ENCODE measurements at places on chromosomes 6 and 20.

DNA sequence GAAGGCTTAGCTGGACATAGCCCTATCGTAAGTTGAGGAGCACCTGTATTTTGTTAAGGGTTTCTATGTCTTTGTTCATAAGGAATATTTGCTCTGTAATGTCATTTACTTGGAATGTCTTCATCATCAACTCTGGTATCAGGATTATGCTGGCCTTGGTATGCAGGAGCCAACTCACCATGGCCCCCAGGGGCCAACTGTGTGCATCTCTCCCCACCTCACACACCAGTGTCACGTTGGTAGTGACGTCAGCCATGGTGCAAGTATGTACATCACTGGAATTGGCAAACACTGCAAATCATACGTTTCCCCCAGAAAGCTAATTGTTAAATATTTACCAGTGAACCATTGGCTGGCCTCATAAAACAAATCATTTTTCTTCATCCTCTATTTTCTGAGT, 70.8 kb downstream of the YTHDF1 start:
- no peak overlapping the region for H3K27ac ChIP-seq
- peaks cover 40% of the 10 kb centered on the region for H3K27me3 ChIP-seq
- DNase-seq, result no peak
- H3K4me3 ChIP-seq, result no peak overlapping the region

DNA sequence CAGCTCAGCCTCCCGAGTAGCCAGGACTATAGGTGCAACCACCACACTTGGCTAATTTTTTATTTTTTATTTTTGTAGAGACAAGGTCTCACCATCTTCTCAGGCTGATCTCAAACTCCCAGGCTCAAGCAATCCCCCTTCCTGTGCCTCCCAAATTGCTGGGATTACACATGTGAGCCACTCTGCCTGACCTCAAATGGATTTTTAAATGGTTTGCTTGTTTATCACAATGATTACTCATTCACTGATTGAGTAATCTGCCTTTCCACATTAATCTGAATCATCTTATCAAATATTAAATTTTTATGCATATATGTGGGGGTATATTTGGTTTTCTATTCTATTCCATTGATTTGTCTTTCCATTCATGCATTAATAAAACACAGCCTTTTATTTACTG, 9.4 kb upstream of the KHDC1L start:
- DNase-seq, result no peak
- H3K27me3 ChIP-seq, result no peaks in the 10 kb centered on the region
- H3K36me3 ChIP-seq, result no peaks in the 10 kb centered on the region
- H3K4me1 ChIP-seq, result peaks cover 6% of the 10 kb centered on the region
- no peak overlapping the region for H3K4me3 ChIP-seq

GRCh38 chr6:98574984-98575383, 259.4 kb upstream of the POU3F2 start:
- no peaks in the 10 kb centered on the region for H3K27me3 ChIP-seq
- no peak overlapping the region for H3K4me3 ChIP-seq
- H3K4me1 ChIP-seq, result no peaks in the 10 kb centered on the region
- no peak overlapping the region for H3K27ac ChIP-seq
- DNase-seq, result no peak
- no peaks in the 10 kb centered on the region for H3K36me3 ChIP-seq

DNA sequence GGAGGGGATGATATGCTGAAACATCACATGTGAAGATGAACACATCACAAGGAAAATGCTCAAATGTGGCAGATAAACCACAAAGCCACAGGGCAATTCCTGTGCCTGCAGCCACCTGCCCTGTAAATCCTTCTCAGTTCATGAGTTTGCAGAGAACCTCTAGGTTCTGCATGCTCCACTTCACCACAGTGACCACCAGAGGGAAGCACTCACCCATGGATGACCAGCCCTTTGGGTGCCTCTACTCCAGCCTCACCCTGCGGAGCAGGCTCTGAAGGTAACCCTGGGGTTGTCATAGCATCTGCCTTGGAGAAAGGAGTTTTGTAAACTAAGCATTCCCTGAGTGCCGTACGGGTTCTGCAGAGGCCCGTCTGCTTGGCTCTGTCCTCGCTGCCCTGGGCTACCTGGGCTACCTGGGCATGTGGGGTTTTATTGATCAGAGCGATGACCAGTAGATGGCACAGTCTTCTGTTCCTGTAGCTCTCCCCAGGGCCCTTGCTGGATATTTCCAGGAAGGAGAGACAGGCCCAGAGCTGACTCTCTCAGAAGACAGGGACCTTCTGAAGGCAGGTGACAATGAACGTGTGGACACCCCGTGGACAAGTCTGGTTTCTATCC, 31.7 kb upstream of the CST1 start:
- peaks cover 4% of the 10 kb centered on the region for H3K27me3 ChIP-seq
- H3K36me3 ChIP-seq, result no peaks in the 10 kb centered on the region
- no peak overlapping the region for H3K4me3 ChIP-seq
- H3K27ac ChIP-seq, result no peak overlapping the region

DNA sequence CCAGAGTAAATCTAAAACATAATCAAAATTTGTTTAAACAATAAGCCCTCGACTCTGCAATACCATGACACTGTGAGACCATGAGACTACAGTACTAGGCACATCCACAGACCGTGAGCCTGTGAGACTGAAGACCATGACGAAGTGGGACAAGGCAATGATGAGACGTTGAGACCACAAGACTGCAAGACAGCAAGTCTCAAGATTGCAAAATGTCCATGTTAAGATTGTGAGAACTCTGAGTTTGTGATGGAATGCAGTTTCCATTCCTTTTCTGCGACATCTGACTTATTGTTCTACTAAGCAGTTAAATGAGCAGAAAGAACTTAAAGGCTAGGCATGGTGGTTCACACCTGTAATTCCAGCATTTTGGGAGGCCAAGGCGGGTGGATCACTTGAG, 102.1 kb upstream of the PHACTR1 start:
- no peak overlapping the region for H3K4me3 ChIP-seq
- H3K4me1 ChIP-seq, result no peaks in the 10 kb centered on the region
- no peak overlapping the region for H3K27ac ChIP-seq
- H3K36me3 ChIP-seq, result no peaks in the 10 kb centered on the region
- peaks cover 6% of the 10 kb centered on the region for H3K27me3 ChIP-seq

- no peaks in the 10 kb centered on the region for H3K27me3 ChIP-seq
- no peak overlapping the region for H3K4me3 ChIP-seq
- no peak overlapping the region for H3K27ac ChIP-seq
Measured at GRCh38 chr20:45323731-45324130, 15.6 kb upstream of the MATN4 start.

DNA sequence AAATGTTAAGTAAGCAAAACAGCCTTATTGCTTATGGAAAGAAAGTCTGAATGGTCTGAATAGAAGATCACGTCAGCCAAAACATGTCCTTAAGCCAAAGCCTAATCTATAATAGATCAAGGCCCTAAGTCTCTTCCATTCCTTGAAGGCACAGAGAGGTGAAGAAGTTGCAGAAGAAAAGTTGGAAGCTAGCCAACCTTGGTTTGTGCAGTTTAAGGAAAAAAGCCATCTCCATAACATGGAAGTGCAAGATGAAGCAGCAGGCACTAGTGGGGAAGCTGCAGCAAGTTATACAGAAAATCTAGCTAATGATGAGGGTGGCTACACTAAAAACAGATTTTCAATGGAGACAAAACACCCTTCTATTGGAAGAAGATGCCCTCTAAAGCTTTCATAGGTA, 29.1 kb downstream of the LRRN4 start:
- H3K4me1 ChIP-seq, result no peaks in the 10 kb centered on the region
- no peak overlapping the region for H3K4me3 ChIP-seq
- no peaks in the 10 kb centered on the region for H3K27me3 ChIP-seq
- no peak overlapping the region for H3K27ac ChIP-seq
- DNase-seq, result no peak
- H3K36me3 ChIP-seq, result peaks cover 64% of the 10 kb centered on the region

GRCh38 chr20:62682912-62683517, 25.6 kb upstream of the NTSR1 start:
- no peak for DNase-seq
- H3K4me1 ChIP-seq, result peaks cover 8% of the 10 kb centered on the region
- H3K27ac ChIP-seq, result no peak overlapping the region
- H3K36me3 ChIP-seq, result no peaks in the 10 kb centered on the region
- H3K27me3 ChIP-seq, result peaks cover 3% of the 10 kb centered on the region

GRCh38 chr6:162785632-162786242, 58.0 kb downstream of the PACRG start:
- H3K4me3 ChIP-seq, result no peak overlapping the region
- H3K36me3 ChIP-seq, result no peaks in the 10 kb centered on the region
- H3K27me3 ChIP-seq, result no peaks in the 10 kb centered on the region
- H3K4me1 ChIP-seq, result no peaks in the 10 kb centered on the region

DNA sequence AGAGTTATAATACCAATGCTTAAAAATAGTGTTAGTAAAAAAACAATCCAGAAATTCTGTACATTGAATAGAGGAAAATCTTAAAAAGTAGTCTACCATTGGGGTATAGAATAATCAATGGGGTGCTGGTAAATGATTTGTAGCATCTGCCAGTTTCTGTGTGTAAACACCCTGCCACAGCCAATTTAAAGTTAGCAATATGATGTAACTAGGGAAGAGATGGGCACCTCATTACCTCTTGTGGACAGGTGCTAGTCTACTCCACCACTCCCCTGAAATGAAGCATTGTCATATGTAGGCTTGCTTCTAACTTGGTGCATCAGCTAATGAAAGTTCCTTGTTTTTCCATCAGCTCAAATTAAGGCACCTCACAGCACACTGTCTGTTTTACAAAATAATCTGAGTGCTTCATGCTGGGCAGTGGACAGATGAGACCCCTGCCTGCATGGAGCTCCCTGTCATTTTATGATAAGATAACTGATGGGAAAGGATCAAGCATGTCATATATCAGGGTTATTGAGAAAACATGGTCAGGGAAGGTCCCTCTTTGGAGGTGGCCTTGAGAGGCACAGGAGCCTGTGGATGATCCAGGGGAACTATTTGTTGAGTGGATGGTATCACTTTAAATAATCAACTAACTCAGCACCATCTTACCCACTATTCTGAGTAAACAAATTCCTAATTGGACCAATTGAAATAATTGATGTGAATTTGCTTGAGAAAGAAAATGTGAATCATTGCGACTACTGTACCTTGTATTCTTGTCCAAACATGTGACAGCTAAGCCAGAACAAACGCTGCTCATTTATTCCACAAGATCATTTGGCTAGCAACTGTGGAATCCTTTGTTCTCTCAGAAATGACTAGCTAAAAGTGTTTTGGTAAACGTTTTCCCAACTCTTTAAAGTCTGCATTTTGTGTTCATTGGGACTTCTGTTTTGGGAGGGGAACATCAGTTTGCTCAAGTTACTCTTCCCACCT, 45.9 kb upstream of the CSE1L start:
- H3K4me1 ChIP-seq, result no peaks in the 10 kb centered on the region
- no peaks in the 10 kb centered on the region for H3K27me3 ChIP-seq
- no peak overlapping the region for H3K27ac ChIP-seq

DNA sequence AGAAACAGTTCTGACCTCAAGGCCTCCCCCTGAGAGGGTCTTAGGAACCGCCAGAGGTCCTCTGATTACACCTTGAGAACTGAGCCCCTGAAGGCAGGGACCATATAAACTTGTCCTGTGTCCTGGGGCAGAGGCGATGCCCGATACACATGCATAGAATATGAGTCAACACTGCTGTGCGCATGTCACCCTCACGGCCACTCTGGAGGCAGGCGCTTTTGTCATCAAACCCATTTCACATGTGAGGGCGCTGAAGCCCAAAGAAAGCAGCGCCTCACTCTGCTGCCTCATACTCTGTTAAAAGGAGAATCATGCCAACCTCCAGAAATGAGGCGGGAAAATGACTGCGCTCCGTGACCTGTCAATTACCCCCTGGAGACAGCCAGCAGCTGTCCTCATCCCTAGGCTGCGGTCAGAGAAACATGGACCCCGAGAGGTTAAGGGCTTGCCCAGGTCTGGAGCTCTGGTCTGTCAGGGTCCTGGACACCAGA, 158.3 kb downstream of the GRM4 start:
- no peaks in the 10 kb centered on the region for H3K36me3 ChIP-seq
- DNase-seq, result no peak
- H3K27ac ChIP-seq, result no peak overlapping the region
- H3K27me3 ChIP-seq, result peaks cover 14% of the 10 kb centered on the region
- H3K4me3 ChIP-seq, result no peak overlapping the region

GRCh38 chr20:38226553-38226952, 34.0 kb downstream of the KIAA1755 start:
- no peak overlapping the region for H3K27ac ChIP-seq
- no peaks in the 10 kb centered on the region for H3K4me1 ChIP-seq
- H3K4me3 ChIP-seq, result no peak overlapping the region
- H3K36me3 ChIP-seq, result no peaks in the 10 kb centered on the region
- peaks cover 11% of the 10 kb centered on the region for H3K27me3 ChIP-seq

- H3K4me1 ChIP-seq, result no peaks in the 10 kb centered on the region
- no peak overlapping the region for H3K27ac ChIP-seq
- no peak for DNase-seq
- H3K27me3 ChIP-seq, result no peaks in the 10 kb centered on the region
- no peak overlapping the region for H3K4me3 ChIP-seq
Measured at GRCh38 chr6:161853657-161854056, 579.8 kb upstream of the AGPAT4 start.

DNA sequence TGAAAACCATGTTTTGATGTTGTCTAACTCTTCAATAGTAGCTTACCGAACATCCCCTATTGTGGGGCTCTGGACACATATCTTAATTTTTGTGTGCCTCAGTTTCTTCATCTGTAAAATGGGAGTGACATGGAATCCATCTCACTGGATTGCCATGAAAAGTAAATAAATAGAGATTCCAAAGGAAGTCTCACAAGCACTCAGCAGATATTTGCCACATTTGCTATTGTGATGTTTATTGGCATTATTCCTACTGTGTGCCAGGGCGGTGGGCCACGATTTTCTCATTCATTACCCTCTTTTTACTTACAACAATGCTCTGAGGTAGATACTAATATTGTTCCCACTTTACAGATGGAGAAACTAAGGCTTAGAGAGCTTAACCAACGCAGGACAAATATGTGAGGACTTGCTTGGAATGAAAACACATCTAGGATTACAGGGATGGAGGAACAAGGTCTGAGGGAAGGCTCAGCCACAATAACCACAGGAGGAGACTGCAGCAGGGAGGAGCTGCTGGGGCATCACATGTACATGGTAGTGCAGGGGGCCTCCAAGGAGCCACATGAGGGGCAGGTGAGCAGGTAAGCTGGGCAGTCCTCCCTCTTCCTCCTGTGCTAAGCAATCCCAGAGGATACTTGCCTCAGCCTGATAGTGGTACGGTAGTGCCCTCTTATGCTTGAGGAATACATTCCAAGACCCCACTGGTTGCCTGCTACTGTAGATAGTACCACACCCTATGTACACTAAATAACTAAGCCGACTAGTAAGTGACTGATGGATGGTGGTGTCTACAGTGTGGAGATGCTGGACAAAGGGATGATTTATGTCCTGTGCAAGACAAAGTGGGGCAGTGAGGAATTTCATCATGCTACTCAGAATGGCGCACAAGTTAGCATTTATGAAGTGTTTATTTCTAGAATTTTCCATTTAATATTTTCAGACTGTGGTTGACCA, 176.9 kb downstream of the FOXA2 start:
- H3K27ac ChIP-seq, result no peak overlapping the region
- H3K27me3 ChIP-seq, result no peaks in the 10 kb centered on the region
- H3K4me1 ChIP-seq, result peaks cover 7% of the 10 kb centered on the region
- H3K4me3 ChIP-seq, result no peak overlapping the region
- DNase-seq, result no peak
